NCI-H446 (cell line): ENCODE measurements at places on chromosomes 7 and 10.

GRCh38 chr10:113610631-113611601 lies 52.9 kb downstream of the NRAP start:
- no peak for DNase-seq

- DNase-seq = no peak
Observed at GRCh38 chr7:159213253-159213652, 68.6 kb upstream of the VIPR2 start.

- DNase-seq = no peak
Observed at GRCh38 chr7:126533715-126534114, 719.0 kb downstream of the GRM8 start.

DNA sequence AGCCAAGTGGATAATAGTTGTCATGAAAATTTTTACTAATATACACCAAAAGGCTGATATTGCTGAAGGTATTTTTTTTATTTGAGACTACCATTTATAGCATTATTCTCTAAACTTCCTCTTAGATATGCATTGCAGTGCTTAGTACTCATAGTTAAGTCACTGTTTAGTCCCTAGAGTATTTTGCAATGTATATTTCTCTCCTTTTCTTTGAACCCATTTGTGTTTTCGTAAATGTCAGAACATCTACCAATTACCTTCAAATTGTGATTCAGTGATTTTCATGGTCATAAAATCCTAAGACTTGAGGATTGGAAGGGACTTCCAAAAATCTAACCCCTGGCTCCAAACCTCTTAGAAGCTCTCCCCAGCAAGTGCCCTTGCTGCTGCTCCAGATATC lies 21.5 kb upstream of the CYP26C1 start:
- no peak for DNase-seq

- DNase-seq = no peak
Observed at GRCh38 chr7:48090095-48090805, 1.2 kb downstream of the UPP1 start.
